MG63 (cell line): ENCODE measurements at places on chromosomes 4 and X.

- DNase-seq = no peak
These were observed 87.2 kb upstream of the C4orf50 start for GRCh38 chr4:6105311-6105911.

DNA sequence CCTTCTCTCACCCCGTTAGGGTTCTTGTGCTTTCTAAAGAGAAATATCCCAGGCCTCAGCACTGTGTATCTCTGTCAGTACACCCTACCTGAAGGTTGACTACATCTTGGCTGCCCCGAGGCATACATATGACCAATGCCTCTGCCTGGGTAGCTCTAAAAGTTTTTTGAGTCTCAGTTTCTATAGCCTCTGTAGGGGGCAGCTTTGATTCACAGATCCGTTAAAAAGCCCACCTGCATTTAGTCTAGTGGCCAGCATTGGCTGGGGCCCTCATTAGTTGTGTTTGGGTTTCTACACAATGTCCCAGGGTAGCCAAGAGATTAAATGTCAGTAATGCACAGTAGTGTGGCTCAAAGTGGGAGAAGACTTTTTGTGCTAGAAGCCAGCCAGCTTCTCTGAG, 151.1 kb downstream of the CFAP299 start:
- DNase-seq = no peak

GRCh38 chr4:23763559-23763958, 126.3 kb downstream of the PPARGC1A start:
- DNase-seq = no peak

DNA sequence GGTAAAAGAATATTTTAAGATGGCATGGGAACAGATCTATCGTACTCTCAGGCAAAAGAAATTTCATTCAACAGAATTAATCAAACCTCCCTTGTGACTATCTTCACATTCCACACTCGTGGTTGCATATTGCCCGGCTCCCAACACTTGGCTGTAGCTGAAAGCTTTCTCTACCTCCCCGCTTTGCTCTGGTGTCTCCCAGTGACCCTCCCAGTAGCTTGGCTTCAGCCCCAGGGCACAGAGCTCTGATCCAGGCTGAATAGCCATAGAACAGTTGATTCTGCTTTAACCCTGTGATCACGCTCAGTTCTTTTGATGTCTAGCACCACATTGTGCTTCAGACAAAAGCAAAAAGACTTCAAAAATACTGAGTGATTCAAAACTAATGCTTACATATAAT, 24.6 kb downstream of the SLC7A11 start:
- no peak for DNase-seq

GRCh38 chr4:80189956-80190677, 7.2 kb upstream of the PRDM8 start:
- no peak for DNase-seq

GRCh38 chr4:166078955-166079354, 205.9 kb downstream of the TLL1 start:
- no peak for DNase-seq
